ENCODE measurements at places on chromosomes 16 and 17.

GRCh38 chr17:73357318-73357717, 45.5 kb upstream of the CDC42EP4 start:
- DNase-seq = no peak

- DNase-seq = peak; percentile 71
These were observed 13.2 kb downstream of the COPZ2 start for GRCh38 chr17:48024149-48025039.

- no peak for DNase-seq
These were observed 14.5 kb downstream of the KIF19 start for GRCh38 chr17:74340470-74341023.

GRCh38 chr17:82812058-82812457, 27.8 kb downstream of the ZNF750 start:
- no peak for DNase-seq

- no peak for DNase-seq
These were observed 81.4 kb downstream of the CNGB1 start for GRCh38 chr16:57889522-57889921.

DNA sequence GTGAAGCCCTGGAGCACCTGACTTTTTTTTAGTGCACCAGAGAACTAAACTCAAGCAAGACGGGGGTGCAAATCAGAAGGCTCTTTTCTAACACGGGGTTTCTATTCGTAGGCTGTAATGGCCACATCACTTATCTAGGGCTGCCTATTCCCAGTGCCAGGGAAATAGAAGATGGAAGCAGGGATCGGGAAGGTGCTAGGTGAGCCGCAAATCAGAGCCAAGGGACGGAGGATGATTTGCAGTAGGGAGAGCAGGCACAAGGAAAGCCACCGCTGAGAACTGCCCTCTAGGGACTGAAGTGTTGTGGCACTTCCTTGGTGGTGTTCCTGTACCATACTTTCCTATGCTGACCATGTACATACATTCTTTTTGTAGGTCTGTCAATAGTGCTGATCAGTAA, 7.8 kb upstream of the SLC46A1 start:
- DNase-seq = no peak

DNA sequence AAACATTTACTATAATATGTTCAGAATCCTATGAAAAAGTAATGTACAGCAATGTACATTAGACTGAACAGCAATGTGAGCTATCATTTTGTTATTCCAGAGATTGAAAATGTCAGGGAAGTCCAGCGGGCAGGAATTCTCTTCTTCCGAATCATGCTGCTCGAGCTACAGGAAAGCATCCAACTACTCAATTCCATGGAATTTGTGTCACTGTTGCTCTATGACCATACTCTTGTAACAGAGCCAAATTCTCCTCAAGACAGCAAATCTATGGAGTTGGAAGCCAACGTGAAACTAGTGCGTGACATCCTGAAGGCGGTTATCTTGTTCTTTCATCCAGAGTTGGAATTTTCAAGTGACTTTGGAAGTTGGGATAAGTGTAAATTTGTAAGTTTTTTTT, 24.8 kb upstream of the NSRP1 start:
- no peak for DNase-seq

- no peak for DNase-seq
These were observed 3.4 kb upstream of the NAT9 start for GRCh38 chr17:74779501-74779900.

- no peak for DNase-seq
These were observed 111.7 kb downstream of the SPECC1 start for GRCh38 chr17:20120836-20121235.

DNA sequence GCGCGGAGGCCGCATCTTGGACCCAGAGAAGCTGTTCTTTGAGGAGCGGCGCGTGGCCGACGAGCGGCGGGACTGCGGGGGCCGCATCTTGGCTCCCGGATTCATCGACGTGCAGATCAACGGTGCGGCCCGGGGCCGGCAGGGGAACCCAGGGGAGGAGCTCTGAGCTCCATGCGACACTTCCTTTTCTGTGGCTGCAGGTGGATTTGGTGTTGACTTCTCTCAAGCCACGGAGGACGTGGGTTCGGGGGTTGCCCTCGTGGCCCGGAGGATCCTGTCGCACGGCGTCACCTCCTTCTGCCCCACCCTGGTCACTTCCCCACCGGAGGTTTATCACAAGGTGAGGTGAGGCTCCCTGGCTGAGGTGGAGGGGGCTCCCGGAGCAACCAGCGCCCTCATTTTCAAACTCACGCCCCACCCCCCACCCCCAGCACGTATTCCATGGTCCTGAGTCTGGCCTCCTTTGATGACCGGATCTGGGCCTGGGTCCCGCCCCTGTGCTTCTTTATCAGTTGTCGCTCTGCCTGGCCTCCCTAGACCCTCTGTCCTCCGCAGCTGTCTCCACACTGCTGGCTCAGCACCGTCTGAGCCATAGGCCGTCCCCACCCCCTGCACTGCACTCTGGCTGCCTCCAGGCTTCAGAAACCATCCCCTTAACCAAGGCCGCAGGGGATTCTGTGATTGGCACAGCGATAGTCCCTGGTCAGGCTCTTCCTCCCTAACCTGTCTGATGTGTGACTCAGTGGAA, 787 bp downstream of the AMDHD2 start:
- DNase-seq = no peak

DNA sequence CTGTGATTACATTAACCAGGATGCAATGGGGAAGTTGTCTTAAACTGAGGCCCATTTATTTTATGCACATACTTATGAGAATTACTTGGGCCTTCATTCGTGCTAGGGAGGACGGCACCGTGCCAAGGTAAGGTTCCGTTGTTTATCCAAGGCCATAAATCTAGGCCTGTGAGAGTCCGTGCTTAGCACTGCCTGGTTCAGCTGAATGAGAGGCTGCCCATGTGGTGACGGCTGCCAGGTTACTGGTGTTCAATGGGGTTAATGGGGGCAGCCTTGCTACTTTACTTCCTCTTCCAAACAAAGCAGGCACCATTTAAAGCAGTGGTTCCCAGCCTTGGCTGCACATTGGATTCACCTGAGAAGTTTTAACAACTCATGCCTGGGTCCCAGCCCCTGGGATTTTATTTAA, 135.1 kb upstream of the NOL11 start:
- DNase-seq = peak; percentile 89

- no peak for DNase-seq
These were observed 1.0 kb upstream of the MYO18A start for GRCh38 chr17:29181226-29181625.

DNA sequence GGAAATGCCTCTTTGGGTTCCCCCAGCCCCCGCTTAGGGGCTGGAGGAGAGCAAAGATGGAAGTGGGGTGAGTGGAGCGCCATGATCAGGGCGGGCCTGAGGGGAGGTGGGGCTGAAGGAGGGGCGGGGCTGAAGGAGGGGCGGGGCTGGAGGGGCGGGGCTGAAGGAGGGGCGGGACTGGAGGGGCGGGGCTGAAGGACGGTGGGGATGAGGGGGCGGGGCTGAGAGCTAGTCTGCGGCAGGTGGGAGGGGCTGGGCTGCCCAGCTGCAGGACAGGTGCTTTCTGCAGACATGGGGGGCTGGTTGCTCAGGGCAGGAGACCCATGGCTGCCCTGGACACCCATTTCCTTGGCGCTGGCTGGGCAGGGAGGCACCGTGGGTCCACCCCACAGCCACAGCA, 39.1 kb upstream of the PABPN1L start:
- no peak for DNase-seq

DNA sequence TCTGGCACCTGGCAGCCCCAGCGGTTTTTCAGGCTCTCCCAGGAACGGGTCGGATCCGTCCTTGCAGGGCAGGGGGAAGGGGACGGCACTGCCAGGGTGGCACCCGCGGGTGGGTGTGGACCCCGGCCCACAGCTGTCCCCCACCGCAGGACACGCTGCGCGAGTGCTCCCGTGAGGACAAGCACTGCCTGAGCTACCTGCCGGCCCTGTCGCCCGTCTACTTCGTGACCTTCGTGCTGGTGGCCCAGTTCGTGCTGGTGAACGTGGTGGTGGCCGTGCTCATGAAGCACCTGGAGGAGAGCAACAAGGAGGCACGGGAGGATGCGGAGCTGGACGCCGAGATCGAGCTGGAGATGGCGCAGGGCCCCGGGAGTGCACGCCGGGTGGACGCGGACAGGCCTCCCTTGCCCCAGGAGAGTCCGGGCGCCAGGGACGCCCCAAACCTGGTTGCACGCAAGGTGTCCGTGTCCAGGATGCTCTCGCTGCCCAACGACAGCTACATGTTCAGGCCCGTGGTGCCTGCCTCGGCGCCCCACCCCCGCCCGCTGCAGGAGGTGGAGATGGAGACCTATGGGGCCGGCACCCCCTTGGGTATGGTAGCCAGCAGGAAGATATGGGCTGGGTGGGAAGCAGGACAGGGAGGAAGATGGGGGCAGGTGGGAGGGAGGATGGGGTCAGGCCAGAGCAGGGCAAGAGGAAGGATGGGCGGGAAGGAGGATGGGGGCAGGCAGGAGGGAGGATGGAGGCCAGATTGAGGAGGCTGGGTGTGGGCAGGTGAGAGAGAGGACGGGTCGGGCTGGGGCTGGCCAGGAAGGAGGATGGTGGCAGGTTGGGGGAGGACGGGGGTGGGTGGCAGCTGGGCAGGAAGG, 6.8 kb downstream of the TPSG1 start:
- no peak for DNase-seq

DNA sequence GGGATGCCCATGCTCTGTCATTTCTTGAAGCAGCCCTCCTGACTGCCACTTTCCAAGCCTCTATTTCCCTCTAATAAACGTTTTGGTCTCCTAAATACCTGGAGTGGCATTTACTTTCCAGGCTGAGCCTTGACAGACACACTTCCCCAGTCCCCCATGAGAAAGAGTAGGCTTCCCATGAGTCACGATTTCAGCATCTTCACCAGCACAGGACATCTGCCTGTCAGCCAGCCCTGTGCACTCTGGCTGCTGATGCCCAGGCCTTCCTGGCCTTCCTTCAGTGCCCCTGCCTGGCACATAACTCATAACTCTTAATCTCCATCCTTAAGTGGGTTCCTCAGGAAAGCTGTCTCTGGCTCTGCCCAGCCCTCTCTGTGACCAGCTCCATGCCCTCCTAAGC, 30.8 kb upstream of the GAS7 start:
- DNase-seq = no peak

GRCh38 chr17:50836826-50837225, 1.4 kb downstream of the WFIKKN2 start:
- DNase-seq = no peak

DNA sequence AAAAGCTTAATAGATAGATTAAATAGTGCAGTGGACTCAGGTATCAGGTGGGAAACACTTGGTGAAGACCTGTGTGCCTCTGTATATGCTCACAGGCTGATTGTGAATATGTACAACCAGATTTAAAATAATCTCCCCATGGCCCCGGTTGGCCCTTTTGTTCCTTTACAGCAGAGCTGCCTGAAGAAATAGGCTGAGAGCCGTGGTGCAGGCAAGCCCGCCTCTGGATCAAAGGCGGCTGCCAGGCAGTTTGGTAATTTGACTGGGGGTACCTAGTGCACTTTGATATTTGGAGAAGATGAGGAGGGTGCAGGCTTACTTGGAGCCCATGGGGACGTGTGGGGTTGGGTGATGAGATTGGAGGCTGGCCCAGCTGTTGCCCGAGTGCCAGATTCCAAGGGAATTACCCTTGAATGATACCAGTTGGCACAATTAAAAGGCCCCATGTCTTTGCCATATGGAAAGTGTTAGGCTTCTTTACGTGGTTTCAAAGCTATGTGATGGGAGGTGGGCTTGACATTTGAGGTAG, 5.0 kb downstream of the NKD1 start:
- no peak for DNase-seq

DNA sequence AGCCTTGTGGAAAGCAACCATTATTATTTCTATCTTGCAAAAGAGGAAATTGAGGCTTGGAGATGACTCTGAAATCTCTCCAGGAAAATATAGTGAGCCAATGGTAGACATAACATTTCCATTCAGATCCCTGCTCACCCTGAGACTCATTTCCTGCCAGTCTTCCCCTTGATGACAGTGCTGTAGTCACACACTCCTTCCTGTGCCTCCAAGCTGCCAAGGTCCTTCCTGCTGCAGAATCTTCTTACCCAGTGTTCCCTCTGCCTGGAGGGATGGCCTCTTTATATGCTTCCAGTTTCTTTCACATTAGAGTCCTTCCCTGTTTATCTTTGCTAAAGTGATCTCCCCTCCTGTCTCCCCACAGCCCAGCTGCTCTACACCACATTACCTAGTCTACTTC, 648.1 kb downstream of the TOX3 start:
- DNase-seq = no peak

DNA sequence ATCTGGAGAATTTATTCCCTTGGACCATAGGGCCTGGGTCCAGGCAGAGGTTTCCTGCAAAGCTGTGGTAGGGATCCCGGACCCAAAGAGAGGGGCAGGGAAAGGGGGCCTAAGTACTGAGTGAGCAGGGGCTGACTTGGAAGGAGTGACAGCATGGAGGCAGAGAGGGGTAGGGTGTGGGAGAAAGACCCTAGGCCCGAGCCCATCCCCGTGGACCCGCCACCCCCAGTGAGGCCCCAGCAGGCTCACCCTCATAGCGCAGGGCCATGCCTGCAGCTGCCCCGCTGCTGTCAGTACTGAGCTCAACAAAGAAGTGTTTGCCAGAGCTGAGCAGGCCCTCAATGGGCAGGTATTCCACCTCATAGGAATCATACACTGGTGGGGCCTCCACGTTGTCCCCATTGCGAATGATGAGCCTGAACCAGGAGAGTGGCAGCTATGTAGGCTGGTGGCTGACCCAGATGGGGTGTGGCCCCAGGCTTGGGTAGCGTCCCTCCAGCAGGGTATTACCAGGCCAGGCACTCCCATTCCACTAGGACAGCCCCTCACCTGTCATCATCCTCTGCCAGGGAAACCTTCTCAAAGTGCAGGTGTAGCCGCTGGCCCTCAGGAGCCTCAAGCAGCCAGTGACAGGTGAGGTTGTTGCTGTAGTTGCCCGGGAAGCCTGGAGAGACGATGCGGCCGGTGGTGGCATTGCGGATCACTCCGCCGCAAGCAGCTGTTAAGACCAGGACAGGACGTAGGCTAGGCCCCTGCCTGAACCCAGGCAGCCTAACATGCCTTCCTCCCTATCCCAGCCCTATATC, 9.1 kb upstream of the PHF12 start:
- peak; percentile 40 for DNase-seq

DNA sequence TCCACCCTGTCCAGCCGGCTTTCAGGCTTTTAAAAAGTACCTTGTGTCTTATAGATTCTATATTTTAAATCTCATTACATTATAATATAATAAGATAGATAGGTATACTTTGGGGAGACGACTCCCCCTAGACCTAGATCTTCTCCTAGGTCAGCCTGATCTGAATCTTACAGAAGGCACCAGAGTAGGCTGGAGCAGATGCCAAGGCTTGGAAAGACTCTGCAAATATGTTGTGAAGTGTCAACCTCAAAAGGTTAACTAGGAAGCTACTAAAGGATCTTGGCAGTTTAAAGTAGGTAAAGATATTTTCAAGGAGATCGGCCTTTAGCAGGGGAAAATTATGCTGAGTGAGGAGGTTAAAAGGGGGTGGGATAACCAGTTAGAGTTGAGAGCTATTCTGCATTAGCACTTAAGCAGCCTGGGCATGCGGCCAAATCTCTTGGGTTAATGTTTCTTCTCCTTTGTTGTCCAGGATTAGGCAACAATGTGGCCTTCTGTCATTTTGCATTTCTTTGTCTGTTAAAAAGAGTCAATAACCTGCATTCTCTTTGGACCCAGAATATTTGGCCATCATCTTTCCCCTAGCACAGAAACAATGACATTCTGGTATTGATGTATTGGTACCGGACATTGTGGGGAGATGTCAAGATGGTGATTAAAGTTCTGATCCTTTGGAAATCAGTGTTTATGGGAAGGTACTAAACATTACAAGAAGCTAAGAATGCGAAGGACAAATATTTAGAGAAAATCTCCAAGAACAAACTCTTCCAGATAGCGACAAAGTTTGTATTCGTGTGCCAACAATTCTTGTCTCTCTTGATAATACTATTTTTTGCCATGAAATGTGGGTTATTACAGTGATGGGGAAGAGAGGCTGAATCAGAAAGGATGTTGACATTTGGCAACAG, 51.2 kb upstream of the DHX40 start:
- peak; percentile 89 for DNase-seq

Data from NCI-H510A (cell line).